ENCODE measurements at places on chromosomes 6 and 20.
A peak's percentile ranks its signal among the peaks of the same experiment; 100 is the strongest.

DNA sequence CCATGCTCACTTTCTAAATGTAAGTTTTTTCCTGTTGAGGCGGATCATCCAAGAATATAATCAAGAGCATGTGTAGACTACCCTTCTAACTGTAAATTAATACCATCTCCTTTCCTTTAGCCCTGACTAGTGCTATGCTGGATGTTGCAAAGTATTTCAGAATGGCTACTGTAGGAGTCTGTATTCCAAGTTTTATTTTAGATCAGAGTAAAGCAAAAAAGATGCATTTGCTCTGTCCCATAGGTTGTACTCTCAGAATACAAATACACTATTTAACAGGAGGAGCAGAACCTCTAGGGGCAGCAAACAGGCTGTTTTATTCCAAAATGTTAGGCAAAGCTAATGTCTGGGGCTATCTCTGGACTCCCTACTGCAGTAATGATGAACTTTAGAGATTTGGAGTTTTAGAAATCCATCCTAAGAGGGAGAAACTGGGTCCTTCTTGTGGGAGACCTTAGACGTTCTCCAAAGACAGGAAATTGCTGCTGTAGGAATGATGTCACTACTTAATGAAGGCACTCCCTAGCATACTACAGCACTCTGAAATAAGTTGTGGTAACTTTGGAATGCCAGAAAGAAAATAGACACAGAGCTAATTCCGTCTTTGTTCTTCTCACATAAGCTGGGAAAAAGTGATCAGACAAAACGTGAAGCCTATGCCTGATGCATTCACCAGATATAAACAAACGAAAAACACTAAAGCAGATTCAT is 392.4 kb upstream of the HS3ST5 start:
- no peak for DNase-seq

DNA sequence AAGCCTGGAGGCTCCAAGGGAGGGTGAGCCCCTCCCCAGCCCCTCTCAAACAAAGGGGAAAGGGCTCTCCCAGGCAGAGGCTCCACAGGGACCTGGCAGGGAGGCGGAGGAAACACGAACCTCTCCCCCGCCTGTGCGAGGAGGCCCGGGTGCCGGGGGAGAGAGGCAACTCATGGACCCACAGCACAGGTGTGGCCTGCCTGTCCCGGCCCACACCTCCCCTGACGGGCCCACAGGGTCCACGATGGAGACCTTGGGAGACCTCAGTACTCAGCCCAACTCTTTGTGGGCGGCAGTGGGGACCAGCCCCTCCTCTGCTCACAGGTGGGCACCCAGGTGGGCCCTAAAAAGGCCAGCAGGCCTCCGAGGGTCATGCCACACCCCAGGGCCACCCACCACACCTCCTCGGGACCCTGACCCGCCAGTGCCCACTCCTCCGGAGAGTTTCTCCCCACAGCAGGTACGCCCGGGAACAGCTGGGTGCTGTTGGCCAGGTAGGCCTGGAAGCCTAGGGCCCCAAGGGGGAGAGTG is 12.2 kb downstream of the LAMA5 start:
- no peak for DNase-seq

DNA sequence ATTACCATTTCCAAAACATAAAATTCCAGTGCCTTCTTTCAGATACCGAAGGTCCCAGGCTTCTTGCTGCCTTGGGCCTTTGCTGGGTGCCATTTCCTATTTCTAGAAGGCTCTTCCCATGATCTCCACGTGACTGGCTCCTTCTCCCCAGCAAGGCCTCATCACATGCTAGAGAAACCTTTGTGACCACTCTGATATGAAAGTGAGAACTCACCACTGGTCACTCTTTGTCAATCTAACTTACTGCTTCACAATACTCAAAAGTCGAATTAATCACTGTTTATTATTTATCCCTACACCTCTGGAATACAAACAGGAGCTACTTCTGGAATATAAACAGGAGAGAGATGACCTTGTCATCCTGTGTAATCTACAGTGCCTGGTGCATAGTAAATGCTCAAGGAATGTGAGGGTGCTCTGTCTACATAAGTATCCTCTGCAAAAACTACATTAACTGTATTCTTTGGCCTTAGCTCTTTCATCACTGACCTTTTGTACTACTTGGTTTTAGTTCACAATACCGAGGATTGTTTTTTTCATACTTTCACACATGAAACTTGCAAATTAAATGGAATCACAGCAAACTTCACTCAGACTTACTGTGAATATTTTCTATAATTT is 1.6 kb downstream of the STX7 start:
- no peak for DNase-seq

DNA sequence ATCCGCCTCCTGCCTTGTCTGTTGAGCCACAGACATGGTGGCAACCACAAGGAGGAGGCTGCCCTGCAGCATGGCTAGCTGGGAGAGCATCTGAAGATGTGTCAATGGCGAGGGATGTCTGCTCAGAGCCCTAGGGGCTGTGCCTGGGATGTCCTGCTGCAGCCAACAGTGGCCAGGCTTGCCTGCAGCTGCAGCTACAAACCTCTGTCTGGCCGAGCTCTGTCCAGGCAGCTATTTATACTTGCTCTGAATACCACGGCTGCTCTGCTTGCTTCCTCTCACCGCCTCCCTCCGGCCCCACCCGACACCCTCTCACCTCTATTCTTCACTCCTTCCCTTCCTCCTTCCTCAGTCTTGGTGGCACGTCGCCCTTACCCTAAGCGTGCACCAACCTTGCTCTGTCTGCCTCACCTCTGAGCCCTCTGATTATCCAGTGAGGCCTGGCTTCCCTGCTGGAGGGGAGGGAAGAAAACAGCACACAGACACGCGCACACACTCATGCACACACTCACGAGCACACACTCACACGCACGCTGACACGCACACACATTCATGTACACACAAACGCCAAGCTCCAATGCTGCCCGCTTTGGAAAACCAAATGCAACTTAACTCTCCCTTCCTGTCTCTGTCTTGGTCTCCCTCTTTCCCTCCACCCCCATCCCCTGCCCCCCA is at the start of gene ANGPT4:
TSS of gene ANGPT4 (minus strand) at position 210 of the 675 bp plus-strand sequence. CDS start at position 90, 120 bp downstream.
- DNase-seq, result no peak

- DNase-seq, result no peak
Observed at GRCh38 chr6:1403851-1404712, 14.7 kb downstream of the FOXF2 start.

GRCh38 chr6:21414065-21414464 is 179.5 kb upstream of the SOX4 start:
- DNase-seq, result peak; percentile 19

DNA sequence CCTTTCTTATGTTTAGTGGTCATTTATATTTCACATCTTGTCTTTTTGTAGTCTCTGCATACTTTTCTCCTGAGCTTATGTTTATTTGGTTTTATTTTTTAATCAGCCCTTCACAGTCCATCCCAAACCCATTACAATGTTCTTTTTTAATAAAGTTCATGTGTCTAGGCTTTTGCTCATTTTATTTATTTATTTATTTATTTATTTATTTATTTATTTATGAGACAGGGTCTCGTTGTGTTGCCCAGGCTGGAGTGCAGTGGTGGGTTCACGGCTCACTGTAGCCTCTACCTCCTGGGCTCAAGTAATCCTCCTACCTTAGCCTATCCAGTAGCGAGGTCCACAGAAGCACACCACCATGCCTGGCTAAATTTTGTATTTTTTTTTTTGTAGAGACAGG is 3.1 kb downstream of the COQ3 start:
- no peak for DNase-seq

GRCh38 chr6:104795363-104795762 is 64.4 kb downstream of the HACE1 start:
- DNase-seq, result no peak

GRCh38 chr6:56204134-56204533 is 43.2 kb downstream of the COL21A1 start:
- DNase-seq, result no peak

GRCh38 chr20:19232997-19233794 is 20.8 kb downstream of the SLC24A3 start:
- no peak for DNase-seq

DNA sequence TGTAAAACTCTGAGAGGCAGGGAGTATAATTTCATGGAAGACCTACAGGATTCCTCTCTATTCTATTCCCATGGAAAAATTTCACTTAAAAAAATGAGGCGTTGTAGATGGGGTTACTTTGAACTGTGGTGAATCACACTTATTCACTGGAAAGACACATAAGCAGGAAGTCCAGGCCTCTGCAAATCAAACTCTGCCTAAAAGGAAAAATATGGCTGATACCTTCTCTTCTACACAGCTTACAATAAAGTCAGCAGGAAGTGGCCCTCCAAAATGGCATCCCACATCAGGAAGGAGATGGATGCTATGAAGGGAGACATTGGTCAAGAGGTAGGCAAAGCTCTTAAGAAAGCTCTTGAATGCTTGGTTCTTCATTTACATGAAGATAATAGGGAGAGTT is 115.9 kb downstream of the FYN start:
- no peak for DNase-seq

DNA sequence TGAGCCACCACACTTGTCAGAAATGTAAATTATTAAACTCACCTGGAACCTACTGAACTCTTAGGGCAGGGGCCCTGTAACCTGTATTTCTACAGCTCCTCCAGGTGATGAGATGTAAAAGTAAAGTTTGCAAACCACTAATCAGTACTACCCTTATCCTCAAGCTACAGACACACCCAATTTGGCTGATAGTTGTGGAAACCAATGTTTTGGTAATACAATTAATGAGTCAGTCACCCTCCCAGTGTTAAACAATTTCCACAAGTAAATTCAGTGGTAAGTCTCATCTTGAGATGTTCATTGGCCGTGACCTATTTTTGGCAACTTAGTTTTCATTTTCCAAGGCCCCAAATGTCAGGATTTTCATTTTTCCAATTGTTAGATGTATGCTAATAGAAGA is 29.6 kb downstream of the GCNT2 start:
- no peak for DNase-seq

GRCh38 chr6:30570740-30571074 is 535 bp upstream of the ABCF1 start:
- DNase-seq, result no peak

- no peak for DNase-seq
Observed at GRCh38 chr20:4973330-4974097, 27.8 kb downstream of the SLC23A2 start.

- no peak for DNase-seq
Observed at GRCh38 chr20:13554706-13555105, 84.0 kb downstream of the TASP1 start.

DNA sequence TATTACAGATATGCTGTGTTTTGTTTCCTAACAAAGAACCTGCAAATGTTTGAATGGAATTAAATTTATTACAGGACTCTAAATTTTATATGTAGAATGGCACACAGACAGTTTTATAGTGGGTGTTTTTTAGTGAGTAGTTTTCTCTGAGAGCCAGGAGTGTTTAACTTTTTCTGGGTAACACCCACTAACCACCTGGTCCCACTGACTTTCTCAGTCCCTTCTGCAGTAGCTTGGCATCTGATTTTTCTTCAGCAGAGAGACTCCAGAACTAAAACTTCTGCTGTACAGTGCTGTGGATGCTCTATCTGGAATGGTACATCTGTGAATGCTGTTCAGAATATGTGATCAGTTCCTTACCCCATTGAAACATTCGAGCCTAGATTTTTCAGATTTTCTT is 6.3 kb downstream of the YWHAB start:
- no peak for DNase-seq

GRCh38 chr6:85660181-85660611 is 17.5 kb upstream of the SYNCRIP start:
- DNase-seq, result no peak

GRCh38 chr20:41334443-41335421 is 5.9 kb upstream of the LPIN3 start:
- DNase-seq, result no peak

GRCh38 chr6:23561732-23562131 is 564.3 kb upstream of the NRSN1 start:
- no peak for DNase-seq

DNA sequence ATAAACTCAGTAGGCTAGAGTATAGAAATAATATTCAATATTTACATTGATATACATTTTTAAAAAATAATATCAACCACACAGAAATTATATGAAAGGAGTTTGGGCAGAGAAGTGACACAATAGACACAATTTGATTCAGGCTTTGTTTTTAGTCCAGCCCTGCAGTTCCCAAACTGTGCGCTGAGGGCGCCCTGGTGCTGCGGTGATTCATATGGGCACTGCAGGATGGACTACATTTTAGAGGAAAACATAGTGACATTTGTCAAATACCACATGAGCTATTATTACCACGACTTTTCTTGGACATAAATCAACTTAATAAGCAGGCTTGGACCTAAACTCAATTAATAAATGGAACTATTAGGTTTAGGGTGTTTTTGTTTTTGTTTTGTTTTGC is 364.3 kb upstream of the ID4 start:
- no peak for DNase-seq

DNA sequence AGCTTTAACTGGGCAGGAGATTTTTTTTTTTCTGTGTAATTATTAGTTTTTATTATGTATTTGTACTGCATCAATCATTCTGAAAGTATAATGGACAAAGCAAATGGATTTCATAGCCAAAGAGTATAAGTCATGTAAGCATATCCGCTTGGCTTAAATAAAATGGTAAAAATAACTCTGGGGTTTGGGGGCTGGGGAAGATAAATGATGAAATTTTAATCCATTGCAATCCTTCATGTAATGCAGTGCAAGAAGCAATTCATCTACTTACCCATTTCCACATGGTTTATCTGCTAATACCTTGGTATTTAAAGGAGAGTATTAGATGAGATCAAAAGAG is 781.4 kb downstream of the QKI start:
- DNase-seq, result no peak

DNA sequence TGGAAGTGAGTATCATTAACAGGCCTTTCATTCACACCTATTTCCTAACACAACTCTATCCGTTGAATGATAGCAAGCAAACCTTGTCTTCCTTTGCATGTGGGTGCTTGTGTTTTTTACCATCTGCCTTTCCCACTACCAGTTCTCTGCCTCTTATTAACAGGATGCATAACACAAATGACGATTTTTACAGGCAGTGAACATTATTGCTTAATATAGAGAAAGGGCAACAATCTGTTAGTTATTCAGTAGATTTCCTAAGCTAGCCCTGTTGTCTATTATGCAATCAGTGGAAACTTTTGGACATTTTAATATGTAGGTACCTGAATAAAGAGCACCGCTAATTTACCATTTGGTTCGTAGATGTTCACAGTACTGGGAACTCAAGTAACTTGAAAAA is 348.8 kb upstream of the PLCB4 start:
- DNase-seq, result no peak

DNA sequence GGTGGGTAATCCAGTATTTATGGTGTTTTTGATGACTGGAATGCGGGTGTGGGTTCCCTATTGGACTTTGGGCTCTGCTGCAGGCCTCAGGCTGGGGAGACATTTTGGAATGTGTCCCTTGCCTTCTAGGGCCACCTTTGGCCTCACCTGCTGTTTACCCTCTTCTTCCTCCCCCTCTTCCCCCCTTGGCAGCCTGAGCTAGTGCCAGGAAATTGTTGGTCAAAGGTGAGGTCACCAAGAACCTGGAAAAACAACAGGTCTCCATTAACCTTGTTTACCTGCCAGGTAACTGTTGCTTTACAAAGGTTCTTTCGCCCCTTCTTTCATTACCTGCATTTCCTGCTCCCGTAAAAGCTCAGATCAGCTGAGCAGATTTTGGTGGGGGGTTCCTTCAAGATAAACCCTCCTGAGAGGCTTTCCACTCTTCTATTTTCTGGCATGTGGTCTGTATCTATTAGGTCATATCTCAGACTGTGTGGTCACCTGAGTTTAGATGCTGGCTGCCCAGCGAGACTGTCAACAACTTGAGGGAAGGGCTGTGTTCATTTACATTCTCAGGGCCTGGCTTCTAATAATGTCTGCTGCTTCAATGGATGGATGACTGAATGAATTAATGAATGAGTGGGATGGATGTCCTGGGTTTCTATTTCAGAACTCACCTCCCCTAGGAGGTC is 34.7 kb downstream of the VEGFA start:
- DNase-seq, result no peak

- DNase-seq, result no peak
Observed at GRCh38 chr6:129130106-129130505, 247.2 kb downstream of the LAMA2 start.

Data from NCI-H187 (cell line).